ENCODE measurements at places on chromosomes 13 and 19.

- no peak for DNase-seq
These were observed at the start of gene ZNF606 for GRCh38 chr19:58002384-58003173. ZNF606 (minus strand) TSS chr19:58002820; CDS start chr19:58001319, 1,501 bp downstream.

GRCh38 chr19:56405062-56405461, 930 bp downstream of the ZNF583 start:
- DNase-seq = no peak

GRCh38 chr19:46551164-46551563, 50.0 kb upstream of the CALM3 start:
- DNase-seq = no peak

- DNase-seq = peak; percentile 12
These were observed 76.0 kb downstream of the ZNF557 start for GRCh38 chr19:7145494-7145893.

- no peak for DNase-seq
These were observed at the start of gene ARHGAP35 for GRCh38 chr19:46860846-46861690. ARHGAP35 (plus strand) TSS chr19:46860997; CDS start chr19:46918676, 57,679 bp downstream.

- DNase-seq = no peak
These were observed 722.0 kb downstream of the DIAPH3 start for GRCh38 chr13:59441596-59442280.

DNA sequence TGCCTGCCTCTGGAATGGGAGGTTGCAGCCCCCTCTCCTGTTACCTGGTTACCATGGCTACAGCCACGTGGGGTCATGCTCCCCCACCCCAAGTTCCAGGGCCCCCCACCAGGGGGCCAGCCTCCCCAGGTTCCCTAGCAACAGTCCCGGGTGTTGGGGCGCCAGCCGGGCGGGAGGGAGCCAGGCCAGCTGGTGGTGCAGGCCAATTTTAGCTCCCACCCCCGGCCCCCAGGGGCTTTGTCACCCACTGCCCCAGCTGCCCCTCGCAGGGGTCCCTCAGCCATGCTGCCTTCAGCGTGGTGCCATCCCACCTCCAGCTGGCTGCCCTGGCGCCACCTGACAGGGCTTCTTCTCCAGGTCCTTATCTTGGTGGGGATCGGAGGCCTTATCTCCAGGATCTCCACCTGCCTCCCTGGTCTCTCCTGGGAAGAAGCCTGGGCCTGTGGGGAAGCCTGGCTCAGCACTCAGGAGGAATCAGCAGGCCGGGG, 3.0 kb downstream of the MARK4 start:
- DNase-seq = no peak

- no peak for DNase-seq
These were observed 28.2 kb upstream of the ZBTB7A start for GRCh38 chr19:4094761-4095487.

DNA sequence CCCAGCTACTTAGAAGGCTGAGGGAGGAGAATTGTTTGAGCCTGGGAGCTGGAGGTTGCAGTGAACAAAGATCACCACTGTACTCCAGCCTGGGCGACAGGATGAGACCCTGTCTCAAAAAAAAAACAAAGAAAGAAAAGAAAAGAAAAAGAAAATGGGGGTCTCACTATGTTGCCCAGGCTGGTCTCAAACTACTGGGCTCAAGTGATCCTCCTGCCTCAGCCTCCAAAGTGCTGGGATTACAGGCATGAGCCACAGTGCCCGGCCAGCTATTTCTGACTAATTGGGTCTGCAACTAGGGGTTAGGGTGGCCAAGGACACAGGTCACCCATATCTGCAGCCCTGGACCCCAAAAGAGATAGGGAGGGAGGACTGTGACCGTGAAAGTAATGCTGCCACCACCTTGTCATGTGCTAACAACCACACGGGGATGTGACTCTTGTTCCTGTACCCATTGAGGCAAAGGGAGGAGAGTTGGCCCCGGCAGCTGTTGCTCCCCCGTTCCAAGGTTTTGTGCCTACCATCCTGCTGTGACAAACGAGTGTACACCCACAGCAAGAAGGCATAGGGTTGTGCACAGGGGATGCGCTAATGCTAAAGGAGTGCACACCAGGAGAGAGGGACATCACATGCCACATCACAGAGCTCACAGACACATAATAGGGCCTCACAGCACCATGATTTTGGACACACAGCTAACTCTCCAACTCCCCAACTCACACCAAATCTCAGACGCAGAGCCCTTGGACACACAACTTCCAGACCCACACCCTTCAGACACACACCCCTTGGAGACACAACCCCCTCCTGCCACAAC, 619 bp downstream of the MEF2B start:
- no peak for DNase-seq

Measured in epithelial cell of prostate (primary cell).